Activated CD8-positive, alpha-beta memory T cell treated with anti-CD3 and anti-CD28 coated beads for 48 hours (primary cell): ENCODE measurements at places on chromosomes 3 and 15.
A peak's percentile ranks its signal among the peaks of the same experiment; 100 is the strongest.

DNA sequence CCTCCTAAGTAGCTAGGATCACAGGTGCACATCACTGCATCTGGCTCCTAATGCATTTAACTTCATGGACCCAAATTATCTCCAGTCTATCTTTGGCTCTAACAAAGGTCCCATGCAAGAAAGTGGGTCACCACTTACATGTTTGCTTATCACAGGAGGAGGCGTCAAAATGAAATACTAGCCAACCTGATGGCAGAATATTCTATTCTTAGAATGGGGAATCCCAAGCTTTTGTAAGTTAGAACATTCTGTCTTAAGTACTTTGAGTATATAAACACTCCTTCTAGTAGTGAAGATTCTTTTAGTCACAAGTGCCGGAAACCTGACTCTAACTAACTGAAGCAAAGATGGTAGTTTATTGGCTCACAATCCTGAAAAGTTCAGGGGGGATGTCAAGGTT, 72.0 kb upstream of the ADAMTS9 start:
- DNase-seq: no peak

DNA sequence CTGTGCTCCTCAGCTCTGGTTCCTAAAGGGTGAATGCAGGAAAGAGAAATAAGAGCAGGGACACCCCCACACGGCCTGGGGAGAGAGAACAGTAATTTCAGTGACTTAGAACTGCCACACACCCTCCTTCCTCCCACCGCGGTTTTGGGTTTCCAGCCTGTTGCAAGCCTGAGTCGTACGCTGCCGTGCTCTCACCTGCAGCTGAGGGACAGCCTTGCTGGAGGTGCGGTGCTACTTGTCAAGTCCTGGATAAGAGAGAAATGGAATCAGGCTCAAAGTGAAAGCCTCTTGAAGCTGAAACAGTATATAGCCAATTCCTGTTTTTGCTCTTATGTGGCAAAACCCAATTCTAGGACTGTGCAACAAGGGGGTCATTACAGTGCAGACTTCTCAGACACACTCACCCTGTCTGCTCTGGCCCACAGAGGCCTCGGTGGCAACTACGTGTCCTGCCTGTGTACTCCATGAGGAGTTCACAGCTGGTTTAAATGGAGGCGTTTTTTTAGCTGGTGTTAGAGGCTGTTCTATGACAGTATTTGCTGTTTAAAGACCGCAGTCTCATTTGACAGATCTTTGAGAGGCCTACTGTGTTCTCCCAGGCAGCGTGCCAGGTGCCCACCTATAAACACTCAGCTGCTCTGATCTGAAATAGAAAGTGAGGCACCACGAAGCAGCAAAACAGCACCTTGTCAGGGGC, 42.9 kb downstream of the TBC1D2B start:
- peak; percentile 52 for DNase-seq

DNA sequence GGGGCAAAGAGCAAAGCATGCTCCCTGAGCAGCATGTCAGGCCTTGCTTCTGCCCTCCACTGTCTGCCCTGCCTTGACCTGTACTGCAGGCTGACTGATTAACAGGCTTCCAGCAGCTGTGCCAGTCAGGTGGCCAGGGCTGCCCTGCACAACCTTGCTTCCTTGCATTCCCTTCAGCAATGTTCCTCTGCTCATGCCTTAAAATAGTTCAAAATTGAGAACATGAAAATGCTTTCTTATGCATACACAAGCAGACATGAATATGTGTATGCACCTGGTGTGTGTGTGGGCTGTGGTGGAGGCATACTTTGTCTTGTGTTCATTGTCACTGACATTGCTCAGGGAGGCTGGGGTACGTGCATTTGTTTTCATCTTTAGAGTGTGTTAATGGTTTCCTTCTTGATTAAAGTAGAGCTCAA, 1.2 kb upstream of the SLC22A13 start:
- DNase-seq: no peak

DNA sequence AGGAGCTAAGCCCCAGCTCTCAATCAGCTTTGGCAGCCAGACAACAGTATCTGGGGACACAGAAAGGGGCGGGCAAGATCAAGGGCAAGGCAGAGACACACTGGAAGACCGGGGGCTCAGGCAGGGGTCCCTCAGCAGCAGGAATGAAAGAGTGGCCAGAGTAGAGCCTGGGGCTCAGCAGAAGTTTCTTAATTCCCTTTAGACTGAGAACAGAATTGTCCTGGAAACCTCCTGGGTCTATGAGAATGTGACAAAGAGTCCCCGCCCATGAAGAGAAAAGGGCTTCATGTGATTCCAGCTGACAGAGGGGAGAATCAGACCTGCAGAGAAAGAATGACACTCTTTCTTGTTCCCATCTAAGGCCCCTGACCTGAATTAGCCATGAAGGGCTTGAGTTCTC, 95.2 kb upstream of the CTNNB1 start:
- DNase-seq: no peak

- peak; percentile 24 for DNase-seq
Measured at GRCh38 chr3:14598143-14598569, 53.4 kb upstream of the CCDC174 start.

DNA sequence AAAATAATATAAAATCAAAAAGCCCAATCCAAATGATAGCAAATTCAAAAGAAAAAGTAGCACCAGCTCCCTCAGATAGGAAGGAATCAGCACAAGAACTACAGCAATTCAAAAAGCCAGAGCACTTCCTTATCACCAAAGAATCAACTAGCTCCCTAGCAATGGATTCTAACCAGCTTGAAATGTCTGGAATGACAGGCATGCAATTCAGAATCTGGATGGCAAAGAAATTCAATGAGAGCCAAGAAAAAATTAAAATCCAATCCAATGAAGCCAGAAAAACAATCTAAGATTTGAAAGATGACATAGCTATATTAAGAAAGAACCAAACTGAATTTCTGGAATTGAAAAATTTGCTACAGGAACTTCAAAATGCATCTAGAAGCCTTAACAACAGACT, 1334.4 kb upstream of the ALCAM start:
- no peak for DNase-seq

GRCh38 chr3:197950677-197951061, 679 bp downstream of the RPL35A start:
- DNase-seq: no peak

DNA sequence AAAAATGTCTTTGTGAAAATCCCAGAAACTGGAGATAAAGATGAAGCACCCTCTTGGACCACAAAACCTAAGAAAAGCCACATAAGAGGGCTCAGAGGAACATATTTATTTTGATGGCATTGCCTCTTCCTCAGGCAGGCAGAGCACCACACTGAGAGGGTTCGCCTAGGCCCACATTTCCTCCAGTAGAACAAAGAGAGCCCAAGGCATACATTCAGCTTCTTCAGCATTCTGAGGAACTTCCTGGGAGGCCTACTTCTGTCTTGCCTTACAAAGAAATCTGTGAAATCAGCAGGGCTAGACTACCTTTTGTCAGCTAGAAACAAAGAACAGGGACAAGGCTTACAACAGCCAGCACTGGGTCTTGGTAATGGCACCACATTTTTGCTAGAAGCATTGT, 1325.3 kb downstream of the SI start:
- no peak for DNase-seq

GRCh38 chr3:113124256-113124830, 87.0 kb upstream of the BOC start:
- DNase-seq: no peak

GRCh38 chr15:61051569-61052031, 177.5 kb downstream of the RORA start:
- no peak for DNase-seq

GRCh38 chr3:4751502-4752101, 227.6 kb upstream of the BHLHE40 start:
- DNase-seq: no peak

GRCh38 chr15:66483131-66483566, 14.4 kb downstream of the SNAPC5 start:
- DNase-seq: no peak

- no peak for DNase-seq
Measured at GRCh38 chr15:68295014-68295805, 17.7 kb downstream of the FEM1B start.

- DNase-seq: no peak
Measured at GRCh38 chr3:100402256-100402655, 917 bp downstream of the LNP1 start.
